ENCODE measurements at places on chromosomes 6 and 20. TPM values are rescaled to one million over a fixed set of nuclear protein-coding genes. Genes with fewer than 3 reads are reported as not detected.

RBPJL gene
- total RNA-seq = not detected

- no peak for DNase-seq
These were observed 165.1 kb upstream of the PROKR2 start for GRCh38 chr20:5481872-5482271.

GRCh38 chr6:34146801-34147592, 1.1 kb upstream of the GRM4 start:
- peak; percentile 28 for DNase-seq

- DNase-seq = no peak
These were observed 25.3 kb upstream of the CD93 start for GRCh38 chr20:23111307-23111943.

DNA sequence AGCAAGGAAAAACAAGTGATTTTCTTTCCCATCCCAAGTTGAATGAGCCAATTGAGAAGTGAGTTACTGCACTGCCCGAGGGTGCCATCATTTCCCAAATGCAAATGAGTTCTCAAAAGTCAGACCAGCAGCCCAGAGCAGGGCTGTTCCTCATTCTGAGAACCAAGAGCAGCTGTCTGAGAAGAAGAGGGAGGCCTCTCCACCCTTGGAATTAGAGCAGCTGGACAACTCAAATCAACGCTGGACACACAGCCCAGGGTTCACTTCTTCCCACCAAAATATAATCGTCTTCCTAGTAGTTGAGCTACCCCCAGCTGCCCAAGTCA, 4.6 kb upstream of the PREX1 start:
- no peak for DNase-seq

MRAP2 gene
- 0.17 TPM for total RNA-seq

- no peak for DNase-seq
These were observed 78.9 kb downstream of the ANKRD60 start for GRCh38 chr20:58149437-58150091.

CST3 gene
- total RNA-seq = 135 TPM

DNA sequence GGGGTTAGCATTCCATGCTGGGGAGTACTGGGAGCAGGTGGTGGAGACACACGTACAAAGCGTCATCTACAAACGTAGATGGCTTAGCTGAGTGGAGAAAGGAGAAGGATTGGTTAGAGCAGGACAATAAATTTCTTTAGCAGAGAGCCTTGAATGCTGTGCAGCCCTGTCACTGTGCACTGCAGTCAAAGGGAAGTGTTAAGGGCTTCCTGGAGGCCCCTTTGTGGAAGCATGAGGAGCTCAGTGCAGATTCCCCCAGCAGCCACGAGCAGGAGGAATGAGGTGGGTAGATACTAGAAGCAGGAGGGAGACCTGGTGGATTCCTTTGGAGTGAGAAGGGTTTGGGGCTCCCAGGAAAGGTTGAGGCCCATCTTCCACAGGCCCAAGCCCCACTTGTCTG, 6.1 kb upstream of the TREML4 start:
- no peak for DNase-seq

CCN5 gene
- 21.1 TPM for total RNA-seq

DNA sequence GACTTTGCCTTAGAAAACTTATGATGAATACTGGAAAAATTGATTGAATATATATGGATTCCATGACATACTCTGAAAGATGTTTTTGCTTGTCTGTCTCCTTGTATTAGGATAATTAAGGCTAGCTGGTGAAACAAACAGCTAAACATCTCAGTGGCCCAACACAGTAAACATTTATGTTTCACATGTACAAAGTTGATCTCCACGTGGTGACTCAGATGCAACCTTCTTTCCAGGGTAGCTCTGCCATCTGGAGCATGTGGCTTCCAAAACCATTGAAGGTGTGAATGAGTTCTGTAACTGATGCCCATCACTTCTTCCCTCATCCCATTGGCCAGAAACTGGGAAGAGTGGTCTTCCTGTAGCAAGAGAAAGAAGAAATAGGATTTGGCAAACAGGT, 196.3 kb downstream of the TSHZ2 start:
- DNase-seq = no peak

GRCh38 chr6:53827531-53827930, 32.7 kb downstream of the LRRC1 start:
- DNase-seq = no peak

- no peak for DNase-seq
These were observed 105.5 kb upstream of the TMEM170B start for GRCh38 chr6:11432091-11432490.

CRISP2 gene
- total RNA-seq = not detected

KIF13A gene
- 65.0 TPM for total RNA-seq

DNA sequence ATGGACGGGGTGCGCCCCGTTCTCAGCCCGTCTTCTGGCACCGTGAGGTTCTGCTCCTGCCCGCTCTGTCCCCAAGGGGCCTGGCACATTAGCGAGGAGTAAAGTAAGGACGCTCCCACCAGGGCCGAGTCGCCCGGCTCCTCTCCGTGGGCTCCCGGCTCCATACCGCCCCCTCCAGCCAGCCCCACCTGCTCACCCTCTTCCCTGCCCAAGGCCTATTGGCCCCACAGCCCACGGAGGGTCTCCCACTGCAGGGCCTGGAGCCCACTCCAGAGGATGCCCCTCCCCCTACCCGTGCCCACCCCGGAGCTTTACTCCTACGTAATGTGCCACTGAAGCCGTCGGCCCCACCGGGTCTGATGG, 47.5 kb upstream of the CHRNA4 start:
- DNase-seq = no peak

DNA sequence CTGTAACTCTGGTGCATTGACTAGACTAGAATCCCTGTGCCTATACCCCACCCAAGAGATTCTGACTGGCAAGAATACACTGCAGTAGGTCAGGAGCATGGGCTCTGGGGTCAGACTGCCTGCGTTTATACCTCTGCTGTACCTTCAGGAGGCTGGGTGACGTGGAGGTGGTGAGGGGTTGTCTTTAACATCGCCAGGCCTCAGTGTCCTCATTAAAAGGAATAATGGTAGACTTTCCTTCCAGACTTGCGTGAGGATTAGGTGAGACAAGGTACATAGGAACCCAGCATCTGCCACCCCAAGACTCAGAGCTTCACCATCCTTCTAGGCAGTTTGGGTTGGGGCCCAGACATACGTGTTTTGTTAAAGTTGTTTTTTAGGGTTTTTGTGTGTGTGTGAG, 44.3 kb downstream of the TM9SF4 start:
- no peak for DNase-seq

GRCh38 chr20:49980140-49981008, 2.4 kb upstream of the SNAI1 start:
- no peak for DNase-seq

GRCh38 chr6:25417046-25417605, 138.0 kb downstream of the CARMIL1 start:
- DNase-seq = peak; percentile 22

GRCh38 chr6:47180633-47181032, 129.1 kb downstream of the TNFRSF21 start:
- no peak for DNase-seq

DNA sequence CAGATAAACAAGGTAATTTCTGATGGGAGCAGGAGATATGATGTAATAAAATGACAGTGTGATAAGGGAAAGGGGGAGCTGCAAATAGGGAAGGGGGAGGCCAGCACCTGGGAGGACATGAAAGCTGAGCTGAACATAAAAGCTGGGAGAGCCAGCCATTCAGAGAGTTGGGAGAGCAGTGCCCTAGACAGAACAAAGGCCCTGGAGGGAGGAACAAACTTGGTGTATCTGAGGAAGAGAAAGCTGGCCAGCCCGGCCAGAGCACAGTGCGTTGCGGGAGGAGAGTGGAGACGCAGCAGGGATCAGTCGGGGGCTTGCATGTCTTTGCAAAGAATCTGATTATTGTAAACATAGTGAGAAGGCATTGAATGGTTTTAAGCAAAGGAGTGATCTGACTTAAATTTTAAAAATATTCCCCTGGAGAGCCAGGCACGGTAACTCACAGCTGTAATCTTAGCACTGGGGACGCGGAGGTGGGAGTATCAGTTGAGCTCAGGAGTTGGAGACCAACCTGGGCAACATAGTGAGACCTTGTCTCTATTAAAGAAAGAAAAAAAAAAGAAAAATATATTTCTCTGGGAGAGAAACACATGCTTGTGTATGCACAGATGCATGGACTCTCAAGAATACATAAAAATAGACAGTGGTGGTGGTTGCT, 318.2 kb downstream of the ZFAND3 start:
- DNase-seq = no peak
